Adrenal gland (tissue), 19 donors: ENCODE measurements at places on chromosomes 1 and 21. TPM values are rescaled to one million over a fixed set of nuclear protein-coding genes. Genes with fewer than 3 reads are reported as not detected.

MAP7D1 gene
- total RNA-seq, result 121 TPM

SLC2A1 gene
- 26.6 TPM for total RNA-seq

GRCh38 chr1:155125946-155126555, 1.6 kb upstream of the EFNA1 start:
- peaks cover 28% of the 10 kb centered on the region for H3K4me1 ChIP-seq
- H3K4me3 ChIP-seq, result no peak overlapping the region
- H3K27me3 ChIP-seq, result no peaks in the 10 kb centered on the region
- no peaks in the 10 kb centered on the region for H3K36me3 ChIP-seq
- peak; percentile 52 for DNase-seq

GRCh38 chr21:41948078-41948895, 5.5 kb downstream of the C2CD2 start:
- peaks cover 89% of the 10 kb centered on the region for H3K4me1 ChIP-seq
- no peak overlapping the region for H3K4me3 ChIP-seq
- H3K27ac ChIP-seq, result peak overlapping the region; percentile 88
- H3K36me3 ChIP-seq, result no peaks in the 10 kb centered on the region

GRCh38 chr1:234836045-234836681, 226.2 kb upstream of the IRF2BP2 start:
- no peaks in the 10 kb centered on the region for H3K4me1 ChIP-seq
- H3K36me3 ChIP-seq, result no peaks in the 10 kb centered on the region
- no peaks in the 10 kb centered on the region for H3K27me3 ChIP-seq
- no peak for DNase-seq
- no peak overlapping the region for H3K27ac ChIP-seq

DNA sequence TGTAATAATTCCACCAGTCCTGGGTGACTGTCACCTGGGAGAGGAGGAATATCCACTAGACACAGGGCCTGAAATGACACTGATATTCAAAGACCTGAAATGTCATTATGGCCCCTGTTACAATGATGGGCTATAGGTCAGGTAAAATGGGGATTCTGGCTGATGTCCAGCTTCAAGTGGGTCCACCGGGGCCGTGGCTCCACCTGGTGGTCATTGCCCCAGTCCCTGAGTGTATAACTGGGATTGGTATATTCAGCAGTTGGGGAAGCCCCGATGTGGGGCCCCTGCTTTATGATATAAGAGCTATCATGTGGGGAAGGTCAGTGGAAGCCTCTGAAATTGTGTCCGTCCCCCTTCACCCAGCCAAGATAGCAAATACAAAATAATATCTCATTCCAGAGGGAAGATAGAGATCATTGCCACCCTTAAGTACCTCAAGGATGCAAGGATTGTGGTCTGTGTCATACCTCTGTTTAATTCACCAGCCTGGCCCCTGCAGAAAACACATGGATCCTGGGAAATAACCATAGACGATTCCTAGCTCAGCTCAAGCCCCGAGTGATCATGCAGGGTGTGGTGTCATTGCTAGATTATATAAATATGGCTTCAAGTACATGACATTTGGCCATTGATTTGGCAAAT, 19.4 kb downstream of the PLEKHO1 start:
- H3K4me3 ChIP-seq, result no peak overlapping the region
- no peaks in the 10 kb centered on the region for H3K4me1 ChIP-seq
- no peak overlapping the region for H3K27ac ChIP-seq

DNA sequence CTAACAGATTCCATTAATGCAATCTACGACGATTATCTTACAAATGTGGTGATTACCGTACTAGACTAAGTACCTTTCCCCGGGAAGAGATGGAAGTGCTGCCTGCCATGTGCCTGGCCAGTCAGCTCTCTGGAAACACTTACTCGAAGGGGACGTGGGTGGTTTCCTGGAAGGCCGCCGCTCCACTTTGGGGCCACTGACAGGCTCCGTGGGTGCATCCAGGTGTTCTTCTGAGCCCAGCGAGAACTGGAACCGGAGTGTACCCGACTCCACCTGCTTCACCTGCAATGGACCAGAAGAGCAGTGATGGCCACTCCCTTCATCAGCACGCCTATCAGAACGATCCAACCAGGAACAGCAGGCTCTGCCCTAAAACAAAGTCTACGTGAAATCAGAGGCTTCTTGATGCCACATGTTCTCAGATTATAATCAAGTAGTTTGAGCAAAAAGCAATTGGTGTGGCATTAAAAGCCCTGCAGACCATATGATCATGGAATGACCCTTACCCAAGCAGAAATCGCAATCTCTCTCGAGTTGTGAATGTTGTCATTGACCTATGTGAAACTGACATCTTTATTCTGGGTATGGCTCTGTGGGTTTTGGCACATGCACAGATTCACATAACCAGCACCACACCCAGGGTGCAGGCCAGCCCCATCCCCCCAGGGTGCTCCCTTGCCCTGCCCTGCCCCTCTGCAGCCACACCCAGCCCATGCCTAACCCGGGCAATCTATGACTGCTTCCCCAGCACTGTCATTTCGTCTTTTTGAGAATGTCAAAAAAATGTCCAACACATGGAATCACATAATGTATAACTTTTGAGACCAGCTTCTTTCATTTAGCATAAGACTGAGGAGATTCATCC, 64.5 kb downstream of the NPHP4 start:
- DNase-seq, result no peak
- H3K27me3 ChIP-seq, result no peaks in the 10 kb centered on the region
- H3K4me3 ChIP-seq, result no peak overlapping the region
- H3K27ac ChIP-seq, result no peak overlapping the region
- H3K4me1 ChIP-seq, result peaks cover 4% of the 10 kb centered on the region
